Spleen (tissue), 13 donors: ENCODE measurements at places on chromosomes 7 and 10.

- no peak for DNase-seq
Measured at GRCh38 chr7:131196803-131197202, 130.9 kb upstream of the MKLN1 start.

DNA sequence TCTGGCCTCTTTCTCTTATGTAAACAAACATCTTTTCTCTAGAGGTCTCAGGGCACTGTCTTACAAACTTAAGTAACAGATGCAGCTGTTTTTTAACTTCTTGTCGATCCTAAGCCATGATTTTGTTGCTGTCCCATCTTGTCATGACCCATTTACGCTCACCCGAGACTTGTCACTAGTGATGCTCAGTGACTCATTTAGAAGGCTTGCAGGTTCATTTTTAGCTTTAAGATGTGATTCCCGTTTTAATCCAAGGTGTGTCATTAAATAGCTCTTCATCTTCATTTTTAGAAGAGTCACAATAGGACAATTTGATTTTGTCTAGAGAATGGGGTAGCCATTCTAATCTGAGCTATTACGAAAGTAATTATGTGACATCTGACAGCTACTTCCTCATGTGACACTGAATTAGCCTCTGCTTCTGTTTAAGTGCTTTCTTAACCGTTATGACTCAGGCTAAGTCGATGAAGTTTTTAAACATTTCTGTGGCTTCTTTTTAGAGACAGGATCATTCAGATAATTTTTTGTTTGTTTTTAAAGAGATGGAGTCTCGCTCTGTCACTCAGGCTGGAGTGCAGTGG is 42.7 kb downstream of the SPDYE5 start:
- DNase-seq: no peak

DNA sequence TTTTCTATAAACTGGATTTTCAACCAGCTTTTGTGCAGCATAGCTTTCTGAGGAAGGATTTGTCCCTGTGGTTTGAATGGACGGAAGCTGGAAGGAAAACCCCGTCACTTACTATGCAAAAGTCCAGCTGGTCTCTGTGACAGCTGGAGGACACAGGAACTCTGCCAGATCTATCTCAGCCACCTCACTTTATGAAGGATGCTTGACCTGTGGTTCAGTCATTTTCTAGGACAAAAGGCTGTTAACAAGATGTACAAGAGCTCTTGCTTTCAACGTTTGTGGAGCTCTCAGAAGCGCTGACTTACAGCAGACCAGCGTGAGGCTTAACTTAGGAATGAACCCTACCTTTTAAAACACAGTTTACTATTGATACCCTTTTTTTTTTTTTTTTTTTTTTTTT is 90.8 kb downstream of the CREM start:
- no peak for DNase-seq

DNA sequence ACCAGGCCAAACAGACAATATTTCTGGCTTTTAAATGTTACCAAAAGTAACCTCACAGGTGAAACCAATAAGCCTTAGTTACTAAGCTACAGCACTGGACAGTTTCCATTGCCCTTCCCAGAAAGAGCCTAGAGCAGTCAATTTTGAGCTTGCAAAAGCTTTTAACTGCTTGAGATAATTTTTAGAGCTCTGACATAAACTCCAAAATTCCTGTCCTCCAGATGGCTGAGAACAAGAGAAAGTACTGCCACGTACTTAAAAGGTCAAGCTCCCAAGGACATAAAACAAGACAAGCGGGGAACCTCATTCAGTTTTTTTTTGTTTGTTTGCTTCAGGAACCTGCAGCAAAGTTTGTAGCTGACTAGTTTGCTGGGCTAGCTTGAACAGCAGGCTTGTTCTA is 54.1 kb downstream of the BBS9 start:
- DNase-seq: no peak

DNA sequence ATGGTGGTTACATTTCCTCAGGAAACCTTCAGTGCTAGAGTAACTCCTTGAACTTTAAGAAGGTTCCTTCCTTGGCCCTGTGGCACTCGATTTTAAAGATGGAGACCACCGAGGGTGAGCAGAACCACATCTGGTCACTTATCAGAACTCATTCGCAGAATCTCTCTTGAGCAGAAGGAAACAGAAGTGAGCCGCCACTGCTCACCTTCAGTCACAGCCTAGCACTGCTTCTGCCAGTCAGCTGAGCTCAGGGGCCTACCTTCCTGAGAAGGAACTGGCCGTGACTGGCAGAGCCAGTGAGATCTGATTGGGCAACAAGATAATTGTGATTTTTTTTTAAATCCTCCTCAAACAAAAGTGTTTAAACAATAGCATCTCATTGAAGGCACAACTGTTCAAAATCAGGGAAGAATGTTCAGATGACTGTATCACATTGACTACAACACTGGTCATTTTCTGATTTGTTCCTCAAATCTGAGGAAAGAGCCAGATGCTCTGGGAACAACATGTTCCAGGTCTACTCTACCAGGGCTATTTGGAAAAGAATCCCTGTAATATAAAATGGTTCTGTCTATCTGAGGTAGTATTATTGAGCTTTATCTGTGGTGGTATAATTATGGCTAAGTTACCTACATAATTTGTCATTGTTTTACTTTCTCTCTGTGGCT is 2.7 kb upstream of the SYPL1 start:
- peak; percentile 83 for DNase-seq

DNA sequence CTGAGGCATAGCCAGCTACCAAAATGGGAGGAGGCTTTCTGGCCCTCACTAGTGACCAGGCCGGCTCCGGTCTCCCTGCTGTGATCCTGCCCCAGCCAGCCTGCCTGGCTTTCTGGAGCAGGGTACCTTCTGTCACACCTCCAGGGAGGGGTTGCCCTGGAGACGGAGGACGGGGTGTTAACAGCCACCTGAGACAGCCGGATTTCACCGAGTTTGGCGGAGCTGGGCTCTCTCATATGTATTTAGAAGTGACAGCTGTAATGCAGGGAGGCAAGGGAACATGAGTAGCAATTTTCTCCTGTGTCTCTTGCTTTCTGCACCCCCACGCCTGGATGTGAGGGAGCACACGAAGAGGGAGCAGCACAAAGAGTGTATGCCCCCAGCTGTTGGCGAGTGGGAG is 473.3 kb downstream of the PLXNA4 start:
- DNase-seq: no peak

DNA sequence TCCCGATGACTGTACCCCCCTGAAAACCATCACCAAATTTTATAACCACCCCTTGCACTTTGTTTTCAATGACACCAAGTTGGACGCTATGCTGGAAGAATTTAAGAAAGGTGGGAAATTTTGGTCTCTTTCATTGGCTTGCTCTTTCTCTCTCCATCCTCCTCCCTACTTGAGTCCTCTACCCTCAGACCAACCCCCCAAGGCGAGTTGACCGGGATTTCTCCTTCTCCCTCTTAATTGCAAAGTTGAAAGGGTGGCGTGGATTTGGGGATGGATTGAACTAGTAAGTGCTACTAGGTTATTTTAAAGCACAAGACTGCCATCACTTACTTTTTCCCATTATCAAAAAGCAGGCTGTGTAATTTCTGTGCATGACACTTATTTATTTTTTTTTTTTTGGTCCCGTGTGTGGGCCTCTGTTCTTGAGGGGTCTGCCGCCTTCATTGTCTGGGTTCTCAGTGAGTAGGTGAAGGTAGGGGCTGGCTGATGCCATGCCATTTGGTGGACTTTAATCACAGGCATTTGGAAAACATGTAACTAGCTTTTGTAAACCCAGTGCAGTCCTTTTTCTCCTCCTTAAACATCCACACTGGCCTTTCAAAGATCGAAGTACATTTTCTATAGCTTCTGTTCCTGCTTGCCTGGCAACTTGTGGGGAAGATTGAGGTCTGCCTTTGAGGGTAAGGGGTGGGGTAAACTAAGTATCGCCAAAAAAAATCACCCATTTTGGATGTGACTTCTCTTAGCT is 2.1 kb downstream of the CNNM2 start:
- no peak for DNase-seq

GRCh38 chr10:97024168-97025073 is 161.3 kb downstream of the SLIT1 start:
- no peak for DNase-seq

DNA sequence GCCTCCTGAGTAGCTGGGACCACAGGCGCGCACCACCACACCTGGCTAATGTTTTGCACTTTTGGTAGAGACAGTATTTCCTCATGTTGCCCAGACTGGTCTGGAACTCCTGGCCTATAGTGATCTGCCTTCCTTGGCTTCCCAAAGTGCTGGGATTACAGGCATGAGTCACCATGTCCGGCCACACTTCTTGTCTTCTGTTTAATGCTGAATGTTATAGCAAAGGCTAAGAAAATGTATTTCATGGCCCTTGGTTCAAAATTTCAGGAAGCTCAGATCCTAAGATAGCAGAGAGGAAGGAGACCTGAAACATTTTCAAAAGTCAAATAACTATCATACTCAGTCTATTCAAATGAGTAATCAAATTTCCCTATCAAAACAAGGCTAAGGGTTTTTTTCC is 229.6 kb downstream of the BAMBI start:
- DNase-seq: no peak

GRCh38 chr7:69696054-69696591 is 97.8 kb downstream of the AUTS2 start:
- no peak for DNase-seq

GRCh38 chr10:8840356-8840755 is 785.9 kb downstream of the GATA3 start:
- DNase-seq: no peak

DNA sequence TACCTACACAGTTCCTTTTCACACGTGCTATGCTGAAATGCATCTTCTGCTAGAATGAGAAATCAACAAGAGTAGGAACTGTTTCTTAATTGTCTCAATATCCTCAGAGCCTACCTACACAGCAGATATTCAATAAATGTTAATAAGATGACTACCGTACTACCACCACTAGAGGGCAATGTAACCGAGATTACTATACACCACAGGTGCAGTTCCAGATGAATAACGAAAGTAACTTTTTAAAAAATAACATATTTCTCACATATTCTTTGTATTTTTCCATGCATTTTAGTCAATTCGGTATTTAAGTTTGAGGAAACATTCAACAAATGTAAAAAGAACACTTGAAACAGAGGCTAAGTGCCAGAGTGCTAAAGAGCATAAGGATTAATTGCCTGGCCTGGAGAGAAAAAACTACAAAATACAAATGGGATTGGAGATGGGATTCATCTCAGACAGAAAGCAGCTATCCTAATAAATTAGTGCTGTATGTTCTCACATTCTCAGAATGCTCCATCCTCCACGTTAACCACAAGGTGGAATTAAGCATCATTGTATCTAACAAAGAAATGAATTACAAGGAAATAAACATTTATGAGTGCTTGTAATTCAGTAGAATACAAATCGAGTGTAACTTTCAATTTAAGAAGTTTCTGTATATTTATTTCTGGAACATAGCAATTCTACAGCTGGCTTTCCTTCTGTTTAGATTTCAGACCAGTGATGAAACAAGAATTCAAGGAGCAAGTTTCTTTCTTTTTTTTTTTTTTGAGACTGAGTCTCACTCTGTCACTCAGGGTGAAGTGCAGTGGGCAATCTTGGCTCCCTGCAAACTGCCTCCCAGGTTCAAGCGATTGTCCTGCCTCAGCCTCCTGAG is 20.3 kb upstream of the HECTD2 start:
- no peak for DNase-seq

GRCh38 chr7:157323401-157323800 is 13.4 kb upstream of the DNAJB6 start:
- no peak for DNase-seq

- DNase-seq: no peak
Measured at GRCh38 chr7:55512635-55513191, 59.6 kb downstream of the VOPP1 start.

DNA sequence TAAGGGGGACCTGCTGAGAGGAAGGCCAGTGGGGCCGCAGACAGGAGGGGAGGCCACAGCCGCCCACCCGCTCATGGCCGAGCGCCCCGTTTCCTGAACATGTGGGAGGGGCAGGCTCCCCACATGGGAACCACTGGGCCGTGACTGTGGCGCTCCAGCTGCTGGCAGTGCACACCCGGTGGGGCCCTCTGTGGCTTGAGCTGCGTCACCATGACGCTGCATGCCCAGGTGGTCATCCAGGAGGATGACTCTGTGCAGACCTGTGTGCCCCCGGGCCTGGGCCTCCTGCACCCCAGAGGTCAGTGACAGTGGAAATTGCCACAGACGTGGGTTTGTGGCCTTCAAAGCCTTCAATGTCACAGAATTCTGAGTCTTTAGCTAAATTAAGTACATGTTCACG is 85.1 kb downstream of the MGMT start:
- DNase-seq: no peak

DNA sequence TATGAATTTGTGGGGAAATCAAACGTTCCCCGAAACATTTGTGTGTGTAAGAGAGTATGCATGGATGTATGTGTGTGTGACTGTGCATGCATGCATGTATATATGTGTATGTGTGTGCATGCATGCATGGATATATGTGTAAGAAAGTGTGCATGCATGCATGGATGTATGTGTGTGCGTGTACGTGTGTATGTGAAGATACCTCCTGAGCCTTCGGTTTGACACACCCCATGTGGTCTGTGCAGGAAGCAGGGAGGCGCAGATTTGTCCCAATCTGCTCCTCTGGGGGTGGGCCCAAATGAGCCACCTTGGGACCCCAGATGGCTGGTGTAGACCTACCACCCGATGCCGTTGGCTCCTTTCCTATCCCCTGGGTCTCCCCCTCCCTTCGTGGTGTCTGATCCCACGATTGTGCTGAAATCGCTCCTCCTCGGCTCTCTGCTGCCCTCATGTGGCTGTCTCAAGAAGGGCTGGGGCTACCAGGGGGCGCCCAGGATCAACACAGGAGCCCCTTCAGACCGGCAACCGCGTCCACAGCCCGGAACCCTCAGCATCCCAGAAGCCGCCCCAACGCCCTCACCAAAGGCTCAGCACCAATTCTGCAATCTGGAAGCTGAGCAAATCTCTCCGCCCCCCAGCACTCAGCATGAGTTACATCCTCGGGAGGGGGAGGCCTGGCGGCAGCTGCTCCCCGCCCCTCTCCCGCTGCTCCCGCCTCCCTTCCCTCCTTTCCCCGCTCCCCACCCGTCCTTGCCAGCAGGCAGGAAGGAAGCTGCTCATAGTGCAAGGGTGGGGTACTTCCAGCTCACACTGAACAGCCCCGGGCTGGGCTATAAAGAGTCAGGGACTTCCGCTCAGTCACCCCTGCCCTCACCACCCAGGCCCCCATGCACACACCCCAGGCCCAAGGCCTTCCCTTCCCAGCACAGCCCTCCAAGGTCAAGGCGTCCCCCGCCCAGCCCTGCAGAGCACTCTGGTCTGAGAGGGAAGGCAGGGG is 2.3 kb upstream of the NOS3 start:
- peak; percentile 87 for DNase-seq
